Stimulated activated CD8-positive, alpha-beta memory T cell treated with anti-CD3 and anti-CD28 coated beads, Interleukin-7, amount 100 ng/mL, for 1 hour (primary cell): ENCODE measurements at places on chromosomes 6 and 20.

- no peak for DNase-seq
Measured at GRCh38 chr20:38514185-38514584, 41.5 kb downstream of the RALGAPB start.

DNA sequence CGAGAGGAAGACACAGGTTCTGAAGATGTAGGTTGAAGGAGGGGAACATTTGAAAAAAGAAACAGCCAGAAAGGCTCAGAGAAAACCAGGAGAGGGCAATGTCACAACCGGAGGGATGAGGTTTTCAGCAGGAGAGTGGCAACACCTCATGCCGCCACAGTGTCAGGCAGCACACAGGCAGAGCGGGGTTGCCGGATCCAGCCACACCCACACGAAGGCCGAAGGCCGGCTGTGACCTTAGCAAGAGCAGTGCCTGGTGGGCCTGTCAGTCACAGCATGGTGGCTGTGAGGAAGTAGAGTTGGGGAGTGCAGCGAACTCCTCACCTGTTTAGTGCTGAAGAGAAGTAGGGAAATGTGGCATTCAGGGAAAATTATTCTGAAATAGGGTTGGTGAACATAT, 14.0 kb downstream of the HDDC2 start:
- no peak for DNase-seq

GRCh38 chr6:34462551-34462971, 3.3 kb upstream of the PACSIN1 start:
- no peak for DNase-seq

- DNase-seq, result no peak
Measured at GRCh38 chr6:148239801-148240460, 102.7 kb upstream of the SASH1 start.

- no peak for DNase-seq
Measured at GRCh38 chr6:168686831-168687730, 246.1 kb downstream of the SMOC2 start.

DNA sequence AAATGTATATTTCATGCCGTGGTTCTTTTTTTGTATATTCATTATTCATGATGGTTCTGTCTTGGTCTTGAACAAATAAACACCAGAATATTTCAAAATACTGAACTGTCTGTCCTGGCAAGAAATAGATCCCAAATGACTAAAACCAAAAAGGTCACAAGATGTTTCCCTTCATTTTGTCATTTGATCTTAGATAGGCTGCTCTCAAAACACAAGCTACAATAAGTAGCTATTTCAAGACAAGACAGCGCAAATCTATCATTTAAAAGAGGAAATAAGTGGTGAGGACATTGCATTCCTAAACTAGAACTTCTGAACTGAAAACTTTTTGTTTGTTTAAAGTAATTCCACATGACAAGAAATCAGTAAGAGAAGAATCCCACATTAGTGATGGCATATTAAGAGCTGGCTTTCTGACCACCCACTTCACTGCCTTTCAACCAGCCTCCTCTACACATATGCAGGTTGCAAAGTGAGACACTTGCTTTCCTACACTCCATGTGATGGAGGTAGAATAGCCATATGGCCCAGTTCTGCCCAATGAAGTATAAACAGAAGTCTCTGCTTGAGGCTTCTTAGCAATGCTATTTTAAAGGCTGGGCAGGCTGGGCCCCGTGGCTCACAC, 54.4 kb upstream of the CCDC28A start:
- DNase-seq, result no peak

- DNase-seq, result no peak
Measured at GRCh38 chr6:138555421-138555988, 56.2 kb upstream of the NHSL1 start.

GRCh38 chr6:63635215-63635587, 401 bp upstream of the PHF3 start:
- DNase-seq, result no peak

DNA sequence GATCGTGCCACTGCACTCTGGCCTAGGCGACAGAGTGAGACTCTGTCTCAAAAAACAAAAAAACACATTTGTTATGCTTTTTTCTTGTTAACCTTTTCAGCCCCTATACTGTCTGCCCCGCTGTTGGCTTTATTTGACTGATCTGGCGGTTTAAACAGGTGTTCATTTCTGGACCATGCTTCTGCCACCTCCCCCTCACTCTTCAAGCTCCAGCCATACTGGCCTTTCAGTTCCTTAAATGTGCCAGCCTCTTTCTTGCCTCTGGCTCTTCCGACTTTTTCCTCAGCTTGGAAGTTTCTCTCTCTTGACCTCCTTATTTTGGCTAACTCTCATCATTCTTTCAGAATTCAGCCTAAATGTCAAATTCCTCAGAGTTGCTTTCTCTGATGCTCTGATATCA, 35.2 kb upstream of the TXLNB start:
- no peak for DNase-seq

DNA sequence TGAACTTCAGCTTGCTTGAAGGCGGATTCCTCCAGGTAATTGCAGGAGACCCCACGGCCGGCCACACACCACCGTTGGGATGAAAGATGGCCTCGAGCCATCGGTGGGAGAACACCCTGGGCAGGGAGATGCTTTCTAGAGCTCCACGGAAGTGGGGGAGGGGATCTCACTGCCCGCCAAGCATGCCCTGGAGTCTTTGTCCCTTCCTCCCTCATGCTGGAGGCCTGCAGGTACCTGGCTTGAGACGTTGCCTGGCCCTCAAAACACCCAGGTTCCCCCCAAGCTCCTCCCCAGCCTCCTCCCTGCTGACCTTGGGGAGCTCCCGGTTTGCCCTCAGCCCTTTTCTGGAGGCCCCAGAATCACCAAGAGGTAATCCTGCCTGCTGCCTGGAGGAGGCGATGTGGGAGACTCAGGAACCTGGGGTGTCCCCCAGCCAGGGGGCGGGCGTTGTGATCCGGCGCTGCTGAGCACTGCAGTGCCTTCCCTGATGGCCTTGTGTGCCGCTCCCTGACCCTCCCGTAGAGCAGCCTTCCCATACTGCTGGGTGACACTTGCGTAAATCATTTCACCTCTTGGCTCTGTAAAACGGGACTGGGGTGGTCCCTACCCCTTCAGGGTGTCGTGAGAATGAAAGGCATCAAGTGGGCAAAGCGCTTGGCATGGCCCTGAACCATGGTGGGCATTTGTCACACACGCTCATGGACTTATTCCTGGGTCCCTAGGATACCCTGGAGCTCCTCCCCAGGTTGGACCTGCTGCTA, 91.4 kb downstream of the CEBPB start:
- no peak for DNase-seq

- DNase-seq, result no peak
Measured at GRCh38 chr6:53795702-53796450, 1.1 kb downstream of the LRRC1 start.
